ENCODE measurements at places on chromosomes 16 and 17. TPM values are rescaled to one million over a fixed set of nuclear protein-coding genes. Genes with fewer than 3 reads are reported as not detected.

GRCh38 chr16:20897922-20898321 lies 2.2 kb downstream of the DCUN1D3 start:
- no peak for DNase-seq

- DNase-seq, result no peak
These were observed 3.8 kb upstream of the TMC7 start for GRCh38 chr16:18979936-18980335.

KRT33B gene
- total RNA-seq, result 0.21 TPM

DNA sequence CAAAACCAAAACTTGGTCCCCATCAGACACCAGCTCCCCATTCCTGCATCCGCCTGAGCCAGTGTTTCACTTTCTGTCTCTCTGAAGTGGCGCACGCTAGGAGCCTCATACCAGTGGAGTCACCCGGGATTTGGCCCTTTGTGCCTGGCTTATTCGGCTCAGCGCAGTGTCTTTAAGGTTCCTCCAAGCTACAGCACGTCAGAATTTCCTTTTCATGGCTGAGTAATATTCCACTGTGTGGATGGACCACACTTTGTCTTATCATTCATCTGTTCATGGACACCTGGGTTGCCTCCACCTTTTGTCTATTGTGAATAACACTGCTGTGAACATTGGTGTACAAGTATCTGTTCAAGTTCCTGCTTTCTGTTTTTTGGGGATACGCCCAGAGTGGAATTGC lies 45.2 kb upstream of the CHMP6 start:
- DNase-seq, result no peak

- DNase-seq, result no peak
These were observed 7.6 kb downstream of the MRM1 start for GRCh38 chr17:36608794-36609497.

KRTAP4-1 gene
- total RNA-seq, result not detected

DNA sequence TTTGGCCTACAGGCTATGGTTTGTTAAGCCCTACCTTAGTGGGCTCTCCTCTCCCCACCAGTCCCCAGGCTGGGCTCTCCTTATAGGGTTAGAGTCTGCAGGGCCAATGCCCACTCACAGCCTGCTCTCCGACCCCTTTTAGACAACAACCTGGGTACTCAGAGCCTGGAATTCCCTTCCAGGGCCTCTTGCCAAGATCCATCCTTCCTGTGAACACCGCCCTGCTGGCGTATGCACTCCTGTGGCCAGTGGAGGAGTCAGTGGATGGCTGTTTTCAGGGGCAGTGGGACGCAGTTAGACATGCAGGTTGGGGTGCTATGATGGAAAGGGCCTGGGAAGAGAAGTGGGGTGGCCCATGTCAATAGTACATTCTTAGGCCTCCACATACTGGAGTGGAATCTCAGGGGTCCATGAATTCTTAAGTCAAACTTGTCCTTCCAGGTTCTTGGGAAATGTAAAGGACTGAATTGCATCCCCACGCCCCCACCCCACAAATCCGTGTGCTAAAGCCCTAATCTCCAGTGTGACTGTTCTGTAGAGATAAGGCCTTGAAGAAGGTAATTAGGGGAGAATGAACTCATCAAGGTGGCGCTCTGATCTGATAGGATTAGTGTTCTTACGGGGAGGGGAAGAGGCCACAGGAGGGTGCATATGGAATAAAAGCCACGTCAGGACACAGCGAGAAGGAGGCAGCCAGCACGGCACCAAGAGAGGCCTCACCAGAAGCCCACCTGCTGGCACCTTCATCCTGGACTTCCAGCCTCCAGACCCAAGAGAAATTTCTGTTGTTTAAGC lies 81.6 kb upstream of the CACNG5 start:
- DNase-seq, result no peak

SRL gene
- 0.31 TPM for total RNA-seq

- no peak for DNase-seq
These were observed 377.5 kb upstream of the DYNLRB2 start for GRCh38 chr16:80163339-80163738.

TMEM235 gene
- total RNA-seq, result not detected

DNA sequence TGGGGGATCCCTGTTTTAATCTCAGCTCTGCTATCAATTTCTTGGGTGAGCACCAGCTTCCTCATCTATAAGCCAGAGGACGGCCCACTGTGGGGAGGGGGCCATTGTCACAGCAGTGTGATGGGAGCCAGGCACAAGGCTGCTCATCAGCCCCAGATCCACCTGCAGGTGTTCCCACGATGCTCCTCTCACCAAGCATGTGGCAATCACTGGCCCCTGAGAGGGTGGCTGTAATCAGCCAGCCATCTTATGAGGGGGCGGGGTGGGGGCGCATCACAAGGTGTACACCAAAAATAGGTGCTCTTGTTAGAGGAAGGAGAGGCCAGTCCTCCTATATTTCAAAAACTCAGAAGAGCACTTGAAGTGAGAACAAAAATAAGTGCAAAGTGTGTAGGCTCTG lies 31.2 kb downstream of the HNF1B start:
- DNase-seq, result no peak

DNA sequence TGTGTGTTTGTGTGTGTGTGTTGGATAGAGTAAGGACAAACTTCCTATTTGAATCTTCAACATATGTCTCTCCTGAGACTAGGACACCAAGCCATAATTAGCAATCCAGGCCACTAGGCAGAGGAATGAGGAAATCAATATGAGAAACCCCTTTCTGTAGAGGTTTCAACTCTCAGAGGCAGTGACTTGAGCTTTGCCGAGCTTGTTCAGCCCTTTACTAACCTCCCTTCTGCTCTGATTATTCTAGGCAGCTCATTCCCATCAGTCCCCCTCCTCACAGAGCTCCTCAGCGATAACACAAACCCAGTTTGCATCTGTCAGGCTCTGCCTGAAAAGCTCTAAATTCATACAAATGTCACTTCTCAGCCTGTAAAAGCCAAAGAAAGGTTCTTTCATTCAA lies 1030.3 kb downstream of the CDH8 start:
- no peak for DNase-seq

Measured in SJSA1 (cell line).